ENCODE measurements at places on chromosomes 5 and 9.

GRCh38 chr9:130329061-130329460 is 63.5 kb downstream of the HMCN2 start:
- DNase-seq: no peak

GRCh38 chr9:98021306-98022040 is 35.1 kb upstream of the NANS start:
- no peak for DNase-seq

DNA sequence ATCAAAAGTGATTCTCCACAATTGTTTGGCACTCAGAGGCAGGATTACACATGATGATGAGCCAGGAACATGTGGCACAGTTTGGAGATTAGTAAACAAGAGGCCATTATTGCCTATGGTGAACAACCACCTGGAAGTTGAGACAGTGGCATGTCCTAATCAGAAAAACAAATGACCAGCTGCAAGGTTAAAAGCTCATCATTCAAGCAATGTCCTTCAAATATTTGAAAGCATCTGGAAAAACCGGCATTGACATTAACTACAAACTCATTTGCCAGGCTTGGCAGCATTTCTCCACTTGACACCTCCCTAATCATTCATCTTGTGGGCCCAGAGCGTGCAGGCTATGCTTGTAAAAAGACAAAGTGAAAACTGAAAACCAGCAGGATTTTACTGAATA is 80.6 kb upstream of the MEGF10 start:
- DNase-seq: no peak

DNA sequence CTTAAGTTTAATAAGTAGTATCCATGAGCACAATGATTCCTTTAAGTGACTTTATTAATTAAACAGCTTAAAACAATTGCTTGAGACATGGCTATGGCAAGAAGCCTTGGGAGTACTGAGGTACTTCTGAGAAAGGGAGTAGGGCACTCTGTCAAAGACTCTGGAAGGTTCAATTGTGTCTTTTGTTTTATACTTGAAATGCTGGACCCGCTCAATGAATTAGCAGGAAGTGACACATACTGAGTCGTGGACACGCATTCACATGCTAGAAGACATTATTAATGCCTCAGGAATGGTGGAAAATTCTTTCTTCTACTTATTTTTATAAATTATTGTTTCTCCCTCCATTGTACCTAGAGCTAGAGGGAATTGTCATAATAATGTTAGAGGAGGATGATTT is 347.3 kb upstream of the ZNF608 start:
- DNase-seq: no peak
